ENCODE measurements at places on chromosomes 16 and 17.

DNA sequence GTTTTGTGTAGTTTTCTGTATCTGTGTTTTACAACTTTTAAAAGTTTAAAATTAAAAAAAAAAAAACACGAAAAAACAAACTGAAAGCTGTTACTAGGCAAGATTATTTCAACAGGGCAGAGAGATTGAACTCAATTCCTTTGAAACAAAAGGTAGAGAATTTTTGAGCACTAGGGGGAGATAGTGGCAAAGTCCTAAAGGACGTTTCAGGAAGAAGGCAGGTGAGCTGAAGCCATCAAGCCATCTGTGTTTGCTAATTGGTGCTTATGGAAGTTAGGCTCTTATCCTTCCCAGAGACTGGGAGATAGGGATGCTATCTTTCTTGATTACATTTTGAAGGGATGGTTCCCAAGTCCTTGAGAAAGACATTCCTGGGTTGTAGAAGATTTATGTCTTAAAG, 70.6 kb upstream of the CLEC3A start:
- DNase-seq = no peak

- peak; percentile 95 for DNase-seq
Measured at GRCh38 chr17:42428141-42428944, 5.3 kb upstream of the CAVIN1 start.

DNA sequence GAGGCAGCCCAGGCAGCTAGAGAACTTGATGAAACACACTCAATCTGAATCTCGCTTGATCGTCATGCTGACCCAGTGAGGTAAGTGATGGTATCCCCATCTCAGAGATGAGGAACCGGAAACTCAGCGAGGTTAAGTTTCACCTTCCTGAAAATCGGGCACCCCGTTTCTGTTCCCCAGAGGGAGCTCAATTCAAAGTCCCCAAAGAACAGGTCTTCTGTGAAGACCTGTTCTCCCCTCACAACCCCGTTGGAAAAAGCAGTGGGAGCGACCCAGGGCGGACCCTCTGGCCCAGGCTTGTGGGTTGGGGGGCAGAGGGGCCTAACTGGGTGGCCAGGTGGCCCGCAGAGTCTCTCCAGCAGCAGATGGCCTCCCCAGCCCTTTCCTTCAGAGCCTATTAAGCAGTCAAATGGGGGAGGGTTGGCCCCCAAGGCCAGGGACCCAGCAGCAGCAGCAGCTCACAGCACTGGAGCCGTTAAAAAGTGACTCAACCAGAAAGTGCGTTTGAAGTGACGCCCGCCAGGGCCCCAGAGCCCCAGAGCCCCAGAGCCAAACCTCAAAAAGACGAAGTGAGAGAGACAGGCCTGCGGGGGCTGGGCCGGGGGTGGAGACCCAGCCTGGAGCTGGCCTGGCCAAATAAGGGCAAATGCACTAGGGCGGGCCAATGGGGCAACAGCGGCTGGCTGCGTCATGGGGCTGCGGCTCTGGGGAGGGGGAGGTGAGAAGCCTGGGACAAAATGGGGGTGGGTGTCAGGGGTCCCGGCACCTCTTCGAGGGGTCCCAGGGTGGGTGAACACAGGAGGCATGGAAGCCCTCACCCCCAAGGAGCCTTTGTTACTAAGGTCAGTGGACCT, 9.2 kb upstream of the TSPOAP1 start:
- DNase-seq = peak; percentile 21

GRCh38 chr17:64385187-64386083, 5.2 kb downstream of the PECAM1 start:
- peak; percentile 57 for DNase-seq

DNA sequence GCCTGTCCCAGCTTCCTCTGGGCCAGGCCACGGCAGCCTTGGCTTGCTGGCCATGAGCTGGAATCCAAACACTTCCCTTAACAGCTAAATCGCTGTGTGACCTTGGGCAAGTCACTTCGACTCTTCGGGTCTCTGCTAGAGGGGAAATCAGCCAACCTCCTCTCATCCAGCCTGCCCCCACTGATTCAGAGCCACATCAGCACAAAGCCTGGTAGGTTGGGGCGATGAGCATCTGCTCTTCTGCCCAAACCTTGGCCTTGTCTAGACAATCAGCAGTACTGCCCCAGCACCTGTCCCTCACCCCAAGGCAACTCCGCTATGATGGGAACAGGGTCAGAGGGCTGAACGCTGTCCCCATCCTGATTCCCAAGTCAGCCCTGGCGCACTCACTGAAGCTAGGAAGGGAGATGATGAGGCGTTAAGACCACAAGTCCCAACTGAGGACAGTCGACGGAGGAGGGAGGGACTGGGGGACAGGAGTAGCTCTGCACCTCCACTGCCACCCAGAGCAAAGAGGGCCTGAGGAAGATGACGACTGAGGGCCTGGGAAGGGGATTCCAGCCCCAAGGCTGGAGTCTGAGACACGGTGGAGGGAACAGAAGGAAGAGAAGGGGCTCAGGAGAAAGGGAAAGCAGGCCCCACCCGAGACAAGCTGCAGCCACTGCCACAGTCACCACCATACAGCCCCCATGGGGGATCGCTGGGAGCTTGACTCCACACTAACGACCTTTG, 1.3 kb downstream of the CLUH start:
- DNase-seq = no peak

DNA sequence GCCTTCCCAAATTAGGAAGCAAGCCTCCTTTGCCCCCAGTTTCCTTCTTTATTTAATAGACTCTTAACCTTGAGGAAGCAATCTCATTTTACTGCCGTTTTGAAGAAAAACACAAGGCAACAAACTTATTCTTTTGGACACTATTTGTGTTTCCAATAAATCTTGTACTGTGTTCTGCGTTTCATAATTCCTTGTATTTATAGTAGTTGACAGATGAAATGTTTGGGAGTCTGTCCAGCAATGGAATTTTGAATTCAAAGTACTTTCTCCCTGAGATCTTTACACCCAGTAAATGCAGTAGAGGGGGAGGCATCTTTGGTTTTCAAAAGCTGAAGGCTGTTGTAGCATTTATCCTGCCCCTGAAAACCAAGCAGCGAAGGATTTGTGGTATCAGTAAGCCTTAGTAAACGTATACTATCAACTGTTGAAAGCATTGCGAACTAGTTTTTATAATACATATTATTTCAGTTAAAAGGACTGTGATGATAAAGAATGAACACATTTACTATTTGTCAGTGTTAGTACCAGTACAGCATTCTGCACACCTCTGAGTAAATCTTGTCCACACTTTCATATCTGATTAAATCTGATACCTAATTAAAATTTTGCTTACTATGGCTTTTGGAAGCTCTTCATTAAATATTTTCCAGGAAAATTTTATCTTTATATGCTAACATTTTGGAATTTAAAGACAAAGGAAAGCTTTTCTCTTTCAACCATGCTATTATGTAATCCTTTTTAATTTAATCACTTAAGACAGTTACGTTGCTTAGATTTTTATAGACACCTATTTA, 83.1 kb downstream of the TNRC6C start:
- peak; percentile 59 for DNase-seq

DNA sequence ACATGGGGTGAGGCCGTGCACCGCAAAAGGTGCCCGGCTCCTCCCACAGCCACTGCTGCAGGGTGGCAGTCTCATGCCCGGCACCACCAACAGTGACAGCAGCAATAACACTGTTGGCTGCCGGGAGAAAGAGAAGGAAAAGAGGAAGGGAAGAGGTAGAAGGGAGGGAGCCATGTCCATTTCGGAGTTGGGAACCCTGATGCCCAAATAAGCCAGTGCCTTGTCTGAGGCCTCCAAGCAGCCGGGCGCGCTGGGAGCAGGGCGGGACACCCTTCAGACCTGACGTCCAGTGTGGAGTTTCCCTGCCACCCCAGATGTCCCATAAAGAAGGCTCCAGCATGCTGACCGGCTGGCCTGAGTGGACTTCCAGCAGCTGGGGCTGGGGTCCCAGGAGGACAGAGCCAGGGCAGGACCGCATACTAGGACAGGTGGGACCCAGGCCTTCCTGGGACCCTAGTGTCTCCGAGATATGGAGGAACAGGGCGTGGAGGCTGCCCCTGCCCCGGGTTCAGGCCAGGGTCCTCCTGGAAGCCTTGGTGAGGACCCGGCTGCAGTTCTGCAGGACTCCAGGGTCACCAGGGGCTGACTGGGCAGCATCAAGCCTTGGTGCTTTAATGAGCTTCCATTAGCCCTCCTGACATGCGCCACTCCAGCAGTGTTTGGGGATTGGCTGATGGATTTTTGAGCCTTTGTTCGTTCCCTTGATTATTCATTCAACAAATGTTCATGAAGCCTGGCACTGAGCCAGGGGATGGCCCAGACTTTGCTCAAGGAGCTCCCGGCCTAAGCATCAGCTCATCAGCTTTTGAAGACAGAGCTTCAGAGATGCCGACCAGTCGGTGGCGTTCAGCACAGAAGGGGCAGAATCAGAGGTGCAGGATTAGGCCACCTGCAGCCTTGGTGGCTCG, 223.6 kb upstream of the CIBAR2 start:
- DNase-seq = peak; percentile 31

- DNase-seq = no peak
Measured at GRCh38 chr17:45855691-45856336, 11.1 kb downstream of the SPPL2C start.

DNA sequence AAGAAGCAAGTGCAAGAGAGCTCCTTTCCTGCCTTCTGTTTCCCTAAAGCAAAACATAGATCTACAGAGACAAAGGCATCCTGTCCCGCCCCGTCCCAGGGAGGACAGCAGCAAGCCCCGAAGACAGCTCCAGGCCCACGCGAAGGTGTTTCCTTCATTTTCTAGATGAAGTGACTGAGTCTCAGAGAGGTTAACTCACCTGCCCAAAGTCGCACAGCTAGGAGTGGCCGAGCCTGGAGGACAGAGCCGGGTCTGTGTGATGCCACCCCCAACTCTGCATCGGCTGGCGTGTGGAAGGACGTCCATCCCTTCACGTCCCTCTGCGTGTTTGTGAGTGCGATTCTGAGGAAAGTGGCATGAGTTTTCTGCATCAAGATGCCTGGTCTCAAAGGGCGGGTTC, 187.2 kb upstream of the CHMP6 start:
- DNase-seq = no peak

DNA sequence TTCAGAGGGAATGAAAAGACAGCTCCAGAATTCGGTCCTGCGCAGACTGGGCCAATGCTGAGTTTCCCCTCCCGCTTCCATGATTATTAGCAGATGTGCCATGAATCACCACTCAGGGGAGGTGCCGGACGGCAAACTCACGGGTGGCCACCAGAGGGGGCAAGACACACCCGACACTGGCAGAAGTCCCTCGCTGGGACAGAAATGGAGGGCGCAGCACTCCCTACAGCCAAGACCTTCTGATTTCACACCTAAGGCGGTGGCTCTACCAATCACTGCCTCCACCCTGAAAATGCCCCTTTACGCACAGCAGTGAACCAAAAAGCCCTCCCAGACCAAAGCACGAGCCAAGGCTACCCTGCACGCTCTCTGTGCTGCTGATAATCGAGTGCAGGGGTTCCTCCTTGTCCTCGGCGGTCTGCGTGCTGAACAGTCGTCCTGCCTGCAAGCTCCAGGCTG, 26.8 kb downstream of the TRAP1 start:
- DNase-seq = peak; percentile 97

DNA sequence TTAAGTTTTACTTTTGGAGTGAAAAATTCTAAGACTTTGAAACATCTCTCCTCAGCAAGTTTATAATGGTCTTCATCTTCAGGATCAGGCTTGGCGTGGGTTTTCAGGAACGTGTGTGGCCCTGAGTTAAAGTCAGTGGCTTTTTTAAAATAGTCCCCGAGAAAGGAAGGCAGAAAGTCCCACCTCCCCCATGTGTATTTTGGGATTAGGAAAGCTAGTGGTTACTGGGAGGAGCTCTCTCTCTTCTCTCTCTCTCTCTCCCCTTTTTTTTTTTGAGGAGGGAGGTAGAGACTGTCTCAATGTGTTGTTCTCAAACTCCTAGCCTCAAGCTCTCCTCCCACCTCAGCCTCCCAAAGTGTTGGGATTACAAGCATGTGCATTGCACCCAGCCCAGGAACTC, 213.2 kb downstream of the IRX3 start:
- DNase-seq = no peak

GRCh38 chr16:58837950-58838349, 103.8 kb upstream of the GOT2 start:
- DNase-seq = no peak

- no peak for DNase-seq
Measured at GRCh38 chr17:76134911-76135809, 5.9 kb downstream of the FOXJ1 start.

Data from adipocyte (in vitro differentiated cells).